ENCODE measurements at places on chromosomes 11 and 22.
A peak's percentile ranks its signal among the peaks of the same experiment; 100 is the strongest.

- no peak for DNase-seq
These were observed 570.7 kb downstream of the JRKL start for GRCh38 chr11:96960476-96960875.

DNA sequence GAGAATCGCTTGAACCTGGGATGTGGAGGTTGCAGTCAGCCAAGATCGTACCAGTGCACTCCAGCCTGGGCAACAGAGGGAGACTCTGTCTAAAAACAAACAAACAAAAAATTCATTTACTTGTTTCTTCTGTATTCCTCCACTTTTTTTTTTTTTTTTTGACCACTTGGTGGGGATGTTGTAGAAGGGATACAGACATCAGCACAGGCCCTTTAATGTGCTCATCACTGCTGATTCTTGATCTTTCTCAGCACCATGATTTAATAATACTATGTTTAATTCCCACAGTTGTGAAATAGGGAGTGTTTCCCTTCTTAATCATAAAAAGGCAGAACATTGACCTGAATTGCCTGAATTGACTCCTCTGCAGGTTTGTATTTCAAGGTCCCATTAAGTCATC is 4.5 kb downstream of the TTC9C start:
- DNase-seq: no peak

DNA sequence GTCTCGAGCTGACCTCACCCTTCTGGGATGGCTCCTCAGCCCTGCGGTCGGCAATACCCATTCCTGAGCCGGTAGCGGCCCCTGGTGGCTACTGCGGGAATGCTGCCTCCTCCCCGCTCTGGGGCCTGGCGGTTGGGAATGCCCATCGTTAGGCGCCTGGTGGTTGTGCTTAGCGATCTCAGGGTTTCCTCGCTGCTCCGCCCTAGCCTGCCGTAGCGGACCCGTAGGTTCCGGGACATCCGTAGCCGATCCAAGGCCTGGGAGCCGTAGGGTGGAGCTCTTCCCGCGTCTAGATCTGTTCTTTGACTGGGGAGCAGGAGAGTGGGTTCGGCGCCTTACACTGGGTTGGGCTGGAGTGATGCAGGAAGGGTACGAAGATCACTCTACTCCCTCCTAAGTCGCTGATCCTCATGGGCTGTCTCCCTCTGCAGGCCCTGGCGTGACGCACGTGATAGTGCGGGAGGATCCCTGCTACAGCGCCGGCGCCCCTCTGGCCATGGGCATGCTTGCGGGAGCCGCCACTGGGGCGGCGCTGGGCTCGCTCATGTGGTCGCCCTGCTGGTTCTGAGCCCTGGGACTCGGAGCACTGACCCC is 14.8 kb downstream of the PLEKHB1 start:
- peak; percentile 83 for DNase-seq

GRCh38 chr11:57566905-57567514 is 462 bp downstream of the UBE2L6 start:
- no peak for DNase-seq

DNA sequence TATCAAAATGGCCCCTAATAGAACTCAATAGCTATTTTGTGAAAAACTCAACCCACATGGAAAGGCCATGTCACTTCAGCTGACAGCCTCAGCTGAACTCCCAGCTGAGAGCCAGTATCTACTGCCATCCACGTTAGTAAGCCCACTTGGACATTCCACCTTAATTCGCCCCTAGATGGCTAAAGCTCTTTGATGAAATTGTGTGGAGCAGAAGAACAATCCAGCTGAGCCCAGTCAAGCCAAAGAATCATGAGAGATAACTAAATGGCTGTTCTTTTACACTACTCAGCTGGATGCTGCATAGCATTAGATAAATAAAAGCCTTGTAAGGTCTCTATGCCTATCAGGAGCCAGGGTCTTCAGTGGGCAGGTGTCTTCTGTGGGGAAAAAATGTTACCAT is 396.8 kb downstream of the AASDHPPT start:
- no peak for DNase-seq

GRCh38 chr11:86097980-86098379 is 29.1 kb upstream of the PICALM start:
- DNase-seq: no peak

DNA sequence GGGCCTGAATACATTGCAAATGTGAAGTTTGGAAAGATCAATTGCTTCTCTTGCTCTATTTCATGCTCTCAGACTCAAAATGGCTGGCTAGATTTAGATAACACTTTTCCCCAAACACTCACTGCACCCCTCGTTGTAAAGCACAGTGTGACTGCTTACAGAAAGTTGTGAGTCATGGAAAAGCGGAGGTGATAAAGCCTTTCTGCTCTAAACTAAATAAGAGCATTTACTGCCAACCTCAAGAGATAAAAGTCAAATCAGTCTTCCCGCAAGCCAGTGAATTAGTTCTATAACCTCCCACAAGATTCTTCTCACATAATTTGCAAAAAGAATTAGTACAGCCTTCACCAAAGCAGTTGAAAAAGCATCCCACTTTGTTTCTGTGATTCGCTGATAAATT is 168.7 kb downstream of the WT1 start:
- DNase-seq: no peak

- DNase-seq: no peak
These were observed 24.9 kb downstream of the ART5 start for GRCh38 chr11:3616721-3617460.

GRCh38 chr11:73614591-73614990 is 16.7 kb upstream of the FAM168A start:
- no peak for DNase-seq

DNA sequence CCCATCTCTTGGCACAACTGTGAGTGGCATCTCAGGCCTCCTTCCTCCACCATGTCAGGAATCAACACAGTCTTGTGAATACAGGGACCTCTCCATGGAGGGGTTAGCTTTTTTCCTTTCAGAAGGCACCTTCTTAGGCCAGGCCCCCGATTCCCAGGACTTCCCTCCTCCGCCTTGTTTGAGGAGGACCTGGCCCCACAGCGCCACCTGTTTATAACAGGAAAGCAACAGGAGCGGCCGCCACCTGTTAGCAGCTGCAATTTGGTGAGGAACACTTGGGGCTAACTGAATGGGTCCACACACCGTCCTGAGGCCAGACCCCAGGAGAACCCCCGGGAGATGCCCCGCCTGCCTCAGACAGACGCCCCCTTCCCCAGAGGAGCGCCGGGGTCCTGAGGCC is 3.8 kb upstream of the PKP3 start:
- no peak for DNase-seq

- no peak for DNase-seq
These were observed 115.8 kb upstream of the TMEM45B start for GRCh38 chr11:129699711-129700304.

DNA sequence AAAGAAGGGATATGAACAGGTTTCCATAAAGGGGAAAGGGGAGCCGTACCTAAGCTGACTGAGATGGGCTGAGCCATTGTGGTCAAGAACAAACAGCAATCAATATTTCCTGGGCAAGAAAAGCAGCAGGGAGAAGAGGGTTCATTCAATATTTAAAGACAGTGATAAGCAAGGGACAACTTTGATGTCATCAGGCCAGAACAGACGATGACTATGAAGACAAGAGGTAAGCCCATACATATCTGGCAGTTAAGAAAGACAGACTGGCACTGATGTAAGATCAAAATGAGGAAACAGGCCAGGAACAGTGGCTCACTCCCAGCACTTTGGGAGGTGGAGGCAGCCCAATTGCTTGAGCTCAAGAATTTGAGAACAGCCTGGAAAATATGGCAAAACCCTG is 2.4 kb downstream of the OR5A2 start:
- DNase-seq: no peak

- DNase-seq: no peak
These were observed 265.0 kb downstream of the CASP12 start for GRCh38 chr11:104633226-104633625.

DNA sequence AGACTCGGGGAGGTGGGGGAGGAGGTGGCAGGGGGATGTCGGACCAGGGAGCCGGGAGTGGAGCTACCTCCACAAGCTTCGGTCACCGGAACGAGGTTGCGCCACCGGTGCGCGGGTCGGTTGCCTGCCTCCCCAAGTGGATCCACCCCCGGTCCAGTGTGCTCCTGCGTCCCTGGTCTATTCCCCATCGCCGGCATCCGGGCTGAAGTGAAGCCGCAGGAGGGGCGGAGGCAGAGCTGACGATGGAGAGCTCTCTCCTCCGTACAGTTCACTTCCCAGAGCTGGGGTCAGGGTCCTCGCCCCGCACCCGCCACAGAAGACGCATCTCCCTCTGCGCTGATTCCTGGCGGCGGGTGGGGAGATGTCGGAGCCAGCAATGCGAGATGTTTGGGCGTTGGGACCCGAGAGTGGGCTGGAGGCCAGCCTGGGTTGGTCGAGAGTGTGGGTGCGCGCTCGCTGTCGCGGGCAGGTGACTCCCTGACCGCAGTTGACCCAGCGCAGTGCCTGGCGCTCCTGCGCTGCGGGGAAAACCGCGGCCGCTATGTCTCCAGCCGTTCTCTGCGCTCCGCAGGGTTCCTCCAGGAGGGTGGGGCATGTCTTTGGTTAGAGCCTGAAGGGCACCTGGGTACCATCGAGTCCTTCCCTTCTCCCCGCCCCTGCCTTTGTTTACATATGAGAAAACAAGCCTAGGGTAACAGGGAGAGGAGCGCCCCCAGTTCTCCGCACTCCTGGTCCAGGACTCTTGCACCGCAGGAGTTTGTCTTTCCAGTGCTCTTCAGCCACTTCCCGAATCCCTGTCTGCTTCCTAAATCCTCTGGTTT is 1.7 kb downstream of the C11orf96 start:
- DNase-seq: no peak

GRCh38 chr22:50014655-50015401 is 2.3 kb upstream of the IL17REL start:
- no peak for DNase-seq

DNA sequence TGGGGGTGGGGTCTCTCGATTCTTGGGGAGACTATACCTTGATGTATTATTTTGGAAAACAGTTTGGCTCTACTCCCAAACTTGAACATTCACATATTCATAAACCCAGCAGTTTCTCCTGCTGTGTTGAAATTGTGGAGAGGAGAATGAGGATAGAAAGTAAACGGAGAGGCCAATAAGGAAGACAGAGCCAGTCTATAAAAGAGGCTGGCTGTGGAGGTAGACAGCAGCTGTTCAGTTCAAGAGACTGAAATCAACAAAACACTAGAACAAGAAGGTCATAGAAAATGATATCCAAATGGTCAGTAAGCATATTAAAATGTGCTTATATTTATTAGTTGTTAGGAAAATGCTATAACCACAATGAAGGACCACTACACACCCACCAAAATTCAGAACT is 1.9 kb upstream of the MOGAT2 start:
- DNase-seq: no peak

DNA sequence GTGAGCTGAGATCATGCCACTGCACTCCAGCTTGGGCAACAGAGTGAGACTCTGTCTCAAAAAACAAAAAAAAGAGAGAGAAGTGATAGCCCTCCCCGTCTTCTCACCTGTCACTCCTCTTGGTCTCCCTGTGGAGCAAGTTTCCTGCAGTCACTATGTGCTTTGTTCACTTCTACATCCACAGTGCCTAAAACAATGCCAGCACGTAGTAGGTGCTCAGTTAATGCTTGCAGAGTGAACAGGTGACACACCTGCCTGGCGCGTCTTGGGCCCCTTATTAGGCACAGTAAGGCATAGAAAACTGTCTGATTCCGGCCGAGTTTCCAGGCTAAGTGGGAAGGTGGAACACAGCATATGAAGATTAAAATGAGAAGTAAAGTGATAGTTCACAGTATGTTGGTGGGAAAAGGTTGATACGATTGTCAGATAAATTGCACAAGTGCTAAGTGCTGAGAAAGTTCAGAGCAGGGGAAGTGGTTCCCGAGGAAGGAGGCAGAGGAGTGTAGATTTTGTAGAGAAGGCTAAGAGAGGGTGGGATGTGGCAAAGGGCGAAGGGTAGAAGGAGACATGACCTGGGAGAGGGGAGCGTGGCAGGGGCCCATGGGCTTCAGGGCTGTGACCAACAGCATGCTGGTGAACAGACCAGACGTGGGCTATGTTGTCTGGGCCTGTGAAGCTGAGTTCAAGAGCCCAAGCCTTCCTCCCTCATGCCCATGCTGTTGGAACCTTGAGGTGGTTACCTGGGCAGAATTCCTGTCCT is 41.9 kb downstream of the BCR start:
- no peak for DNase-seq

GRCh38 chr11:127013550-127013949 is 13.0 kb upstream of the KIRREL3 start:
- no peak for DNase-seq

DNA sequence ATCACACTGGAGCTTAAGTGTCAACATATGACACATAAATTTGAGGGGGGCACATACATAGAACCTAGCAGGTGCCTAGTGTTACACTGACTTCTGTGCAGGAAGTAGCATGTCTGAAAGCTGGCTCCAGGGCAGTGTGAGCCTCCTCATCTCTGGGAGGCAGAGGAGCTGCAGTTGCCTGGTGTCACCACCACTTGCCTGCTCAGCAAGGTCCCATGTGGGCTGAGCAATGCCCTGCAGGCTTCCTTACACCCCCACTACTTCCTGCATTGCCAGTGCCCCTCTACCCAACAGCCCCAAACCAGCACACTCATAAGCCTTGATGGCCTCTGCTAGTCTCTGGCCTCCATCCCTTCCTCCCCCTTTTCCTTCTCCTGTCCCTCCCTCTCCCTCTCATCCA is 165.8 kb downstream of the BUD13 start:
- no peak for DNase-seq

GRCh38 chr11:9533736-9534473 is 39.6 kb upstream of the WEE1 start:
- no peak for DNase-seq

GRCh38 chr11:134063991-134064747 is 4.7 kb upstream of the JAM3 start:
- no peak for DNase-seq

DNA sequence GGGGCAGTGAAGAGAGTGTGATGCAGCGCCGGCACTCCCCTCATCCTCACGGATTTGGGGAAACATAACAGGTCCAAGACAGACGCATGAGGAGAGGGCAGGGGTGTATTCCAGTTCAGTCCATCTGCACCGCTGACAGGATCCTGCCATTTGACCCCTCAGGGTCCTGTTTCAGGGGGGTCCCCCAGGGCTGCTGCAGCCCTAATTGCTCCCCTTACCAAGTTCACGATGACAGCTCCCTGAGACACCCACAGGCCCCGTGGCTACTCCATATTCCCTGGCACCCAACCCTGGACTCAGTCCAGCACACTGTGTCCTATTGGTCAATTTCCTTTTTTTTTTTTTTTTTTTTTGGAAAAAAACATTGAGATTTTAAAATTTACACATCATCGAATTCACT is 41.5 kb downstream of the SHANK2 start:
- no peak for DNase-seq

All from activated naive CD4-positive, alpha-beta T cell (primary cell).